ENCODE measurements at places on chromosomes 1 and 21.

DNA sequence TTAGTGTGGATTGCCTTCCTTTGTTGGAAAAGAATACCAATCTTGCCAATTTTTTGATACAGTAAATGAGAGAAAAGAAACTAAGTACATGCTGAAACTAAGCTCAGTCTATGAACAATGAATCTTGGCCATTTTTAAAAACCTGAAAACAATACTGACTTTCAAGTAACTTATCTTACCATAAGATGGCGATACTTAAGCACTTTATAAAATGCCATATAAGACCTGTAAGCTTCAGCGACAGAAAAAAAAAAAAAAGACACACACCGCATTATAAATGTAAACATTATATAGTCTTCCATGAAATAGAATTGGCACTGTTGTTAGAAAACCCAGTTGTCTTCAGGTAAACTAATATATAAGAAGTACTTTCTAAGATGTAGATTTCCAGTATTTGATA is 3.0 kb downstream of the OLFM3 start:
- DNase-seq: no peak

DNA sequence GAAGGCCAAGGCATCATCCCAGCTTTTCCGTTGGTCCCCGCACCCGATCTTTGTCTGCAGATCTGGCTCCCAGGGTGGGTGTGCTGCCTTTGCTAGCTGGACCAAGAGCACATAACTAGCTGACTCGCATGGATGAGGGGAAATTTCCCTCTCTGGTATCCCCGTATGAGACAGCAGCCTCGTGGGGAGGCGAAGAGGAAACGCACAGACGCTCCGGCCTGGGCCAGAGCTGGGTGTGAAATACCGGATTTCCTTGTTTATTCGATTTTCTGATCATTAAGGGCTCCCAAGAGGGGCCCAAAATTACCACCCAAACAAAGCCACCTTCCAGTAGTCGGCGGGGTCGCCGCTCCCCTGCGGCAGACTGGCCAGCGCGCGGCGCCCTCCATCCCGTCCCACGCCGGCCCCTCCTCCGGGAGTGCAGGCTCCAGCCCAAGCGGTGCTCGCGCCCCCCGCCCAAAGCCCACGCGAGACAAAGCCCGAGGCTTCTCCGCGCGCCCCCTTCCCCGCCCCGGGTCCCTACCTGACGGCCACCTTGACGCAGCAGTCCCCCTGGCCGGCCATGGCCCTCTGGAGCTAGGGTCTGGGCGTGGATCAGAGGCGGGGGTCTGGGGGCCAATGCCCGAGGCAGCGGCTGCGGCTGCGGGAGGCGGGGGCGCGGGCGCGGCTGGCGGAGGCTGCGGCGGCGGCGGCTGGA is 546 bp downstream of the KIF21B start:
- DNase-seq: no peak

DNA sequence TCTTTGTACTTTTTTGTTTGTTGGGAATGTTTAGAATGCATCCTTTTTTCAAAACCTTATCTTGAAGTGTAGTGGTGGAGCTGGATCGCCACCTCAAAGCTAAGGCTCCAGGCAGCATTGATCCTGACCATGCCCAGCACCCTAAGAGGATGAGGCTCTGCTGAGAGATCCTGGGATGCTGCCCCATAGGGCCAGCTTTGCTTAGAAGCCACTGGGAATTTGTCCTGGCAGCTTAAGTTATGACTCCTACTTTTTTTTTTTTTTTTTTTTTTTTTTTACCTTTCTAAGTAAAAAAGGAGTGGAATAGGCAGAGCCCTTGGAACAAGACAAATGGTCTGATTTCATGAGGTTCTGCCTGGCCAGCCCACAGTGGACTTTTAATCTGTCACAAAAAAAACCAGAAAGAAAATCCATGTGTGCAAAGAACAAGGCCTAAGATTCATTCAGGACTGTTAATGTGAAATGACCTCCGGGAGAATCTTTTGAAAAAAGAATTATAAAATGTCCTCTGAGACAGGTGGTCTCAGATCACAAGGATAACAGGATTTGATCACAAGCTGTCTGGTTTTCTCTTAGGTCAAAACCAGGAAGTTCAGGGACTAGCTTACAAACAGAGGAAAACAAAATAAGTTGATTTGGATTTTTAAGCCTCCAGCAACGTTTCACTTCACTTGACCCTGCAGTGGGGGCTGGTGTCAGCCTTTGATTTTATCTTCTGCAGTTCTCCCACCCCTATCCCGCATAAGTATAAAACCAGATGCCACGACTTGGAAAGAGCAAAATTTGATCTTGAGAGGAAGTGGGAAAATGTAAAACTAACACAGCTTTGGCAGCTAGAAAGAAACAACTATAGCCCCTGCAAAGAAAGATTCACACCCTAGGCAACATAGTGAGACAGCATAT is 25.9 kb upstream of the RAP1A start:
- DNase-seq: no peak

DNA sequence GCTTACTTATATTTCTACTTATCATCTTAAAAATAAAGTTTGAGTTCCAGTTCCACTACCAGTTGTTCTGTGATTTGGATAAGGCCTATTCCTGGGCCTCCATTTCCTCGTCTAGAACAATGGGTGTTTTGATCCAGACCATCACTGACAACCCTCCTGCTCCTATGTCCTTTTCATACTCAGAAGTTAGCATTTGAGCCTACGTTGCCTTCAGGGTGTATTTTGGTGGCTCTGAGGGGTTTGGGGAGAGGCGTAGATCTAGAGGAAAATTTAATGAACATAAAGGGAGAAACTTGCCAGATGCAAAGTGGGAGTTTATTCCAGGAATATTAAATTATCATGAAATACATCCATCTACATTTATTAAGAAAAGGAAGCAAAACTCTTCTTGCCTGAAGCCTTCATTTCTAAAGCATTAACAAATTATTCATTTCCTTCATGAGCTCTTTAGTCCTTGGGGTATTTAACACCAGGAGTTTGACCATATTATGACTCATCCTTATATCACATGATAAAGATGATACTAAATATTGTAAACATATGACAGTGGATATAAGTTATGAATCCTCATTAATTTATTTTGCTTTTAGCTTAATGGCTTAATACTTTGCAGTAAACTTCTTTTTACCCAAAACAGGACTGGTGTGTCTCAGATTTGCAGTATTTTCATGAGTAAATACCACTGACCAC is 47.2 kb upstream of the SYT14 start:
- no peak for DNase-seq

DNA sequence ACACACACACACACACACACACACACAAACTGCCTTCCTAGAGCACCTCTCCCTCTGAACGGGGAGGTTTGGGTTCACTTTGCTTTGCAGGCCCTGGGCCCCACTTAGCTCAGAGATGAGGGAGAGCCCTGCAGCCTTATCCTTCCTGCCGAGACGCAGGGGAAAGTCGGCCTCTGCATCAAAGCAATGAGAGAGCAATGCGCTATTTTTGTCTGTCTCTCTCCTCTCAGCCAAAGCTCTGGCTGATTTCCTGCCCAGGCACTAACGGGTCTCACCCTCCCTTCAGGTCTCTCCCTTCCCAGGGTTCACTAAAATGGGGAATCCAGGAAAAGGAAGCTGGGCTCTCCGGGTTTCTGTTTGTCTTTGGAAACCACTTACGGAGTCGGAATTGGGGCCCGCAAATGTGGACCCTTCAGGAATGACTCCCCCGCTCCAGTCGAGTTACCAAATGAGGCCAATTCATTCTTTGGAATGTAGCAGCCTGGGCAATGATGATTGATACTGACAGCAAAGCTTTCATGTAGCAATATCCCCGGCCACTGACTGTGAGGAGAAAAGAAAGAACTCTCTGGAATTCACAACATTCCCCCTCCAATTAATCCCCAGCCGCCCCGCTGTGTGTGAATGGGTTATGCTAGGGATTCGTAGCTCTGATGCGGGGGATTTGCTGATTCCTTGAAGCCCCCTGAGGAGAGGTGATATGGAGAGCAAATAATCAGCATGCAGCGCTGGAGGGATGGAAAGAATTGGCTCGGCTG is 61.5 kb upstream of the WLS start:
- no peak for DNase-seq

- DNase-seq: no peak
Observed at GRCh38 chr1:163588796-163589195, 267.0 kb downstream of the NUF2 start.

DNA sequence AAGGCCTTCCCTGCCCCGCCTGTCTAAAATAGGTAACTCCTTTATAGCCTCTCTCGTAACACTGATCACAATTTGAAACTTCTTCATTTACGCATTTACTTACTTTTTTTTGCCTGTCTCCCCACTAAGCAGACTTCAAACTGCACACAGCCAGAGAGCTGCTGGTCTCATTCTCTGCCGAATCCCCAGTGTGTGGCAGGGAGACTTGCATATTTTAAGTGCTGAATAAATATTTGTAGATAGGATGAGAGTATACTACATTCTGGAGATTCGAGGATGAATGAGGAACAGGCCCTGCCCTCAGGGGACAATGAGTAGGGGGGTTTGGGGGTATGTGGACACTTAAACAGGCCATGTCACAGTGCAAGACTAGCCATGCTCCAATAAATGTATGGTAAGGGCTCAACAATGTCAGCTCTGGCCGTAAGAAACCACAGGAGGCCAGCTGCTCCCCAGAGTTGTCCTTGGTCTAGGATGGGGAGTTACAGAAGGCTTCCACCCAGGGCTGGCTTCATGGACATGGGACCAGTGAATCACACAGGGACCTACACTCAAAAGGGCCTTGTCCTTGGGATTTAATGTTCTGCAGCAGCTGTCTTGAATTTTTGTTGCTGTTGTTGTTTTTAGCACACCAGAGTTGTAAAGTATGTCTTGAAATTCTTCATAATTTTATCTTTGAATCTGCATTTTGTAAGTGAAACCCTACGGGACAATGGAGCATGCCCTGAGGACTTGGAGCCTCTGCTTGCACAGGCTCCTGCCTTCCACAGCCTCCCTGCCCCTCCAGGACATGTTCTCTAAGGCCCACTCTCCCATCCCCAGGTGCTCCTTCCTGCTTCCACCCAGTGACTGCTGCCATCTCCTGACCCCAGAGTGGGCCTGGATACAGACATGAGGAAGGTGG is 8.5 kb downstream of the DIO1 start:
- no peak for DNase-seq

DNA sequence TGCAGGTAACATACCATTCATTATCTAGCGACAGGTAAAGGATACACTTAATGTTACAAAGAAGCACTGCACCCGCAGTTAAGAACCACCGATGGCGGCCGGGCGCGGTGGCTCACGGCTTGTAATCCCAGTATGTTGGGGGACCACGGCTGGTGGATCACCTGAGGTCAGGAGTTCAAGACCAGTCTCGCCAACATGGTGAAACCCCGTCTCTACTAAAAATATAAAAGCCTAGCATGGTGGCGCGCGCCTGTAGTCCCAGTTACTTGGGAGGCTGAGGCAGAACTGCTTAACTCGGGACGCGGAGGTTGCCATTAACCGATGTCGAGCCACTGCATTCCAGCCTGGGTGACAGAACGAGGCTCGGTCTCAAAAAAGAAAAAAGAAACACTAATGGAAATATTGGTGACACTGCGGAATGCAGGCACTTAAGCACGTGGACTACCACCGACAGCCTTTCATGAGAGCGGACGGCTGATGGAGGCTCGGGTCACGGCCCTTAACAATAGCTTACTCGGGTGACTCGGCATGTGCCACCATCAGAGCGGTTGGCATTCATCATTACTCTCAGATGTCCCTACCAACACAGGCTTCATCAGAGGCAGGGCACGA is 542 bp downstream of the GAS5 start:
- DNase-seq: no peak

GRCh38 chr1:219383281-219383680 is 209.6 kb downstream of the LYPLAL1 start:
- no peak for DNase-seq

GRCh38 chr1:221543529-221544120 is 198.3 kb downstream of the DUSP10 start:
- peak; percentile 6 for DNase-seq

DNA sequence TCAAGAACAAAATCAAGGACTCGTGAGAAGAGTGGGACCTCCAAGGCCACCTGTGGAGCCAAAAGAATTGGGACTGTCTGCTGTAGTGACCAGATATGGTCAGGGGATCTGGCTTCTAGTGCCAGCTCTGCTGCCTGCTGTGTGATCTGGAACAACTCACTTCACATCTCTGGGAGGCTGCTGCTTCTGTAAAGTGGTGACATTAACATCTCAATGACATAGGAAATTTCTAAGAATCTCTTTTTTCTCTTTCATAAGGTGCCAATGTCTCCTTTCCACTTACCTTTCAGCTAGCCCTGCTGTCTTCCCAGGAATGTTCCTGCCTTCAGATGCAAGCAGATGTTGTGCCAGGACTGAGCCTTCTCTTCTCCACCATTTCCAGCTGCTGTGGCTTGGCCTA is 5.0 kb upstream of the SRSF4 start:
- no peak for DNase-seq

- no peak for DNase-seq
Observed at GRCh38 chr1:107830526-107830925, 134.5 kb downstream of the VAV3 start.

- no peak for DNase-seq
Observed at GRCh38 chr1:7552402-7552801, 218.7 kb upstream of the VAMP3 start.

GRCh38 chr1:169928438-169929209 is 34.9 kb upstream of the SCYL3 start:
- DNase-seq: no peak

GRCh38 chr1:179302070-179302469 is 8.5 kb downstream of the SOAT1 start:
- no peak for DNase-seq

GRCh38 chr1:43779805-43780403 is 72.6 kb downstream of the ST3GAL3 start:
- DNase-seq: no peak

DNA sequence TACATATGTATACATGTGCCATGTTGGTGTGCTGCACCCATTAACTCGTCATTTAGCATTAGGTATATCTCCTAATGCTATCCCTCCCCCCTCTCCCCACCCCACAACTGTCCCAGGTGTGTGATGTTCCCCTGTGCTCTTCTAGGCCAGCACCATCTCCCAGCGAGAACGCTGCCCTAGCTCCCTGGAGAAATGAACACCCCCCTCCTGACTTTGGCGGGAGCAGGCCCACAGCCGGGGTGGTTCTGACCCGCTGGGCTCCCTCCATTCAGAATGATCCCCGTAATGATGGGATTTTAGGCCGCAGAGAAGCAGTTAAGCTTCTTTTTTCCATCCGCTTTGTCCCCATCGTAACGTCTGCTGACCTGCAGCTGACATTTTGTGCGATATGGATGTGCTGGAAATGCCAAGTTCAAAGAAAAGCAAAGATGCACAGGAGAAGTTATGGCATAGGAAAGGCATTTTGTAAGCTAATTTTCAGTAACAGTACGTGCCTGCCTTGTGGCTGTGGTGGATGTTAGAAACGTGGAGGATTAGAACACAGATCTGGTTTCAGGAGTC is 39.3 kb downstream of the ELK4 start:
- DNase-seq: no peak

GRCh38 chr1:223308136-223308535 is 55.8 kb downstream of the SUSD4 start:
- no peak for DNase-seq

DNA sequence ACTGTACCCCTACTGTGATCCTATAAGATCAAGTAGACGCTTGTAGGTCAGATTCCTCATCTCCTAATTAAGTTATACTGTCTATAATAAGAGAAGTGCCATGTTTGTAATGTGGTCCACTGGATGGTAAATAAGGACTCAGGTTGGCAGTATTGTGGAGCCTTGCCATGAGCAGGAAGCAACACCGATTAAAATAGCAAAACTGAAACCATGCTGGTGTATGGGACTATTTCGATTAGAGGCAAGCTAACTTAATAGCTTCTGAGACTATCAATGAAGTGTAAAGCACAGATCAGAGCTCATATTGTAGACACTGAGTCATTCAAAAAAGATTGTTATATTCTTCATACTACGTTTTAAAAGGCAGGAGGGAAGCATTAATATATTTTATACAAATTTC is 348.8 kb downstream of the HHAT start:
- DNase-seq: no peak
